ENCODE measurements at places on chromosomes 1 and 21. TPM values are rescaled to one million over a fixed set of nuclear protein-coding genes. Genes with fewer than 3 reads are reported as not detected.

The CELSR2 gene
- 0.30 TPM for polyA plus RNA-seq

The NBPF3 gene
- 5.7 TPM for polyA plus RNA-seq

The PSMG1 gene
- polyA plus RNA-seq = 39.0 TPM

The KRTAP13-2 gene
- not detected for polyA plus RNA-seq

The SH3BP5L gene
- polyA plus RNA-seq = 3.5 TPM
